ENCODE measurements at places on chromosomes 5 and 9.

GRCh38 chr5:321230-321725, at the start of gene AHRR:
AHRR (plus strand) TSS chr5:321714; CDS start chr5:343903, 22,189 bp downstream.
- no peak for DNase-seq

GRCh38 chr9:72187121-72187695, 38.0 kb downstream of the GDA start:
- no peak for DNase-seq

- no peak for DNase-seq
Observed at GRCh38 chr5:157085930-157086329, 22.9 kb downstream of the HAVCR2 start.

DNA sequence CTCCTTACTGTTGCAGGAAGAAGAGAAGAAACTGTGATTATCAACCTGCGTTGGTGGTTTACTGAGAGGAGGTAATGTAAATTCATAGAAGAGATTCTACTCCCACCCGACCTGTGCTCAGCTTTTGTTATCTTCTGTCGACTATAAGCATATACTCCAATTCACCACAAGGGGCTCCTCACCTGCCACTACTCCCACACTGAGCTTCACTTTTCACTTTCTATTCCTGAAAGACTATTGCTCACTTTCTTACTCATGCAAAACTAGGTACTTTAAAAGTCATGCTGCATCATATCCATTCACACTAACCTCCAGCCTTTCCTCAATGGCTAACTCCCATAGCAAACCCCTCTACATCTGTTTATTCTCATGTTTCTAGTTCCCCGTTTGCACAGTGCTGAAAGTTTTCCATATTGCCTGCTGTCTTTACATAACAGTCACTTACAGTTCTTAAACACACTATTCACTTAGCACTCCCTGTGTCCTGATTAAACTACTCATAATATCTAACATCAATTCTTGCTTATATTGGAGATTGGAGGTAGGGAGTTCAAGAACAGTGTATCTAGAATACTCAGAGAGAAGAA, 1062.6 kb downstream of the NR2F1-AS1 start:
- DNase-seq: no peak

DNA sequence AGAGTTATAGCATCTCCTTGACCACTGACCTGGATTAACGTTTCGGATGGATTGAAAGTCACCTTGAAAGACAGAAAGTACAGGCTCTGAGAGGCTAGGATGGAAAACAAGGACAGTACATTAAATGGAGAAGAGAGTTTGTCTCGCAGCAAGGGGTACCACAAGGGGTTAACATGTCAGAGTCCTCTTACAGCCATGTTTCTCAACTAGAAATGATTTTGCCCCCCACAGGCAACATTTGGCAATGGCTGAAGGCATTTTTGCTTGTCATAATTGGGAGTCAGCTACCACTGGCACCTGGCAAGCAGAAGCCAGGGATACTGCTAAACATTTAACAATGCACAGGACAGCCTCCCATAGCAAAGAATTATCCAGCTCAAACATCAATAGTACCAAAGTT, 90.8 kb upstream of the EQTN start:
- DNase-seq: no peak

DNA sequence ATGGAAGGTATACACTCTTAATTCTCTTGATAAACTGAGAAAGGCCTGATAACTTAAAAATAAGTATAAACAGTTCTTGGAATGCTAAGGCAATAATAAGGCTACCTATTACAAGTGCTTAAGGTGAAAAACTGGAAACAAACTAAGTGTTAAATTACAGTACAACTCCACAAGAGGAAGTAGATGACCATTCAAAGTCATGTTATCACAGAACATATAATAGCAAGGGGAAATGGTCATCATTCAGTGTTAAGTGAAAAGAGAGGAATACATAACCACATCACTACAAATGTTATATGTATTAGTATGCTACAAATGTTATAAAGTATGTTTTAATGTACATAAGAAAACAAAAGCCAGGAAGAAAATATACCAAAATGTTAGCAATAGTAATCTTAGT, 135.9 kb downstream of the CCDC192 start:
- no peak for DNase-seq

GRCh38 chr5:93746406-93747056, 5.1 kb upstream of the POU5F2 start:
- DNase-seq: no peak

- no peak for DNase-seq
Observed at GRCh38 chr5:169686137-169686536, 49.1 kb downstream of the DOCK2 start.

GRCh38 chr5:105767267-105767666, 1903.5 kb downstream of the EFNA5 start:
- peak; percentile 0 for DNase-seq

DNA sequence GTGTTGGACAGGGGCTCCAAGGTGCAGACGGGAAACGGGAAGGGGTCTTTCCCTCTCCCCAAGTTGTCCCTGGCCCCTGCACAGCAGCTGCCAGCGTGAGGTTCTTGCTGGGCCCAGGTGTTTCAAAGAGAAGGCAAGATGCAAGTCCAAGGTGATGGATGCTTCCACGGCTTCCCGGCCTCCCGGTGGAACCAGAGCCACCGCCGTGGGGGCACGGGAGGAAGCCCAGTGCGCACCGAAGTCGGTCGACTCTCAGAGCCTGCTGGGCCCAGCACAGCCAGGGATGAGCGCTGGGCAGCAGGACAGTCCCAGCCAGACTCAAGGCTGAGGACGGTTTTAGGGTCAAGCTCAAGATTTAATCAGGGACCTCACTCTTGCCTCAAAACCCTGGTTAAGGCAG, 25.2 kb upstream of the BARHL1 start:
- DNase-seq: no peak

- DNase-seq: peak; percentile 2
Observed at GRCh38 chr9:97237951-97238889, 69.2 kb upstream of the CCDC180 start.

DNA sequence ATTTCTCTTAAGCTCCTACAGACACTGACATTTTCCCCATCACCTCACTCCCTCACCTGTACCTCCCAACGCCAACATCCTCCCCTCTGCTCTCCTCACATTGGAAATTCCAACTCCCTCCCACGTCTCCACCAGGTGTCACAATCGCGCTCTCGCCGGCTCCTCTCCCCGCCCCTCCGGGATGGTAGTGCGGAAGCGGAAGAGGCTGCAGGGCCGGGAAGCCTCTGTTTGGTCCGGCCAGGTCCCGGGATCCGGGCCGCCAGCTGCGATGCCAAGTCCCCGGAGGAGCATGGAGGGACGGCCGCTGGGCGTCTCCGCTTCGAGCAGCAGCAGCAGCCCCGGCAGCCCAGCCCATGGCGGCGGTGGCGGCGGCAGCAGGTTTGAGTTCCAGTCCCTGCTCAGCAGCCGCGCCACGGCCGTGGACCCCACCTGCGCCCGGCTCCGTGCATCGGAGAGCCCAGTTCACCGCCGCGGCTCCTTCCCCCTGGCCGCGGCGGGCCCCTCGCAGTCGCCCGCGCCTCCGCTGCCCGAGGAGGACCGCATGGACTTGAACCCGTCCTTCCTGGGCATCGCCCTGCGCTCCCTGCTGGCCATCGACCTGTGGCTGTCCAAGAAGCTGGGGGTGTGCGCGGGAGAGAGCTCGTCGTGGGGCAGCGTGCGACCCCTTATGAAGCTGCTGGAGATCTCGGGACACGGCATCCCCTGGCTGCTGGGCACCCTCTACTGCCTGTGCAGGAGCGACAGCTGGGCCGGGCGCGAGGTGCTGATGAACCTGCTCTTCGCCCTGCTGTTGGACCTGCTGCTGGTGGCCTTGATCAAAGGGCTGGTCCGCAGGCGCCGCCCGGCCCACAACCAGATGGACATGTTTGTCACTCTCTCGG, at the start of gene PLPP6:
Gene PLPP6 (plus strand): TSS at position 187 of the 881 bp plus-strand sequence. CDS start 82 bp downstream, at position 269.
- no peak for DNase-seq

DNA sequence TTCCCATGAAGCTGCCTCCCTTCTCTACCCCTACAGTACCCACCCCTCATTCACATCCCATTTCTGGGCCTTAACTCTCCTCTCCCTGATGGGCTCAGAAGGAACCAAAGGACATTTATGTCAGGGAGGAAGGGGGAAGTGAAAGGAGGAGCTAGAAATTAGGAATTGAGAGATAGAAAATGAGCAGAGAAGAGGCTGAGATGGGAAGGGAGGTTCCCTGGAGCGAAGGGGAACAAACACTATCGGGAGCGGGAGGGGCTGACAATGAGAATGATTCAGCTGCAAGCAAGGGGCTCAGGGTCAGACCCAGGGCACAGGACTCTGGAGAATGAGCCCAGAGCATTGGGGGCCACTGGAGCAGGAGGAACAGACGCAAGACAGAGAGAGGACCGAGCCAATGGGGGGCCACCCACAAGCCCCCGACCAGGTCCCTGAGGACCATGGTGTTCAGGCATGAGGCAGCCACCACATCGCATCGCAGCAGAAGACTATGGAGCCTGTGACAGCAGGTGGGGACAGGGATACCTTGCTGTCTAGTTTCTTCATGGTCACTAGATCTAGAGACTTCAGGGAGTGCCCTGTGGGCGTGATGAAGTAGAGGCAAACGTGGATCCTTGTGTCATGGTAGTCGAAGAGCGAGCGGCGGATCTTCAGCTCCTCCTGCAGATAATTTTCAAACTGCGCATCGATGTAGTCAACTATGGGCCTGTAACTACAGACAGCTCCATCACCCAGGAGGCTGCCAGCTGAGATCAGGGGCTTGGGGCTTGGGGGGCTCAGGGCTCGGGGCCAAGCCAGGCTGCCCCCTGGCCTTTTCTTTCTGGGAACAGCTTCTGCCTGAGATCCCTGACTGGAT, 13.6 kb downstream of the SEPTIN8 start:
- no peak for DNase-seq

- DNase-seq: no peak
Observed at GRCh38 chr5:76746677-76747076, 30.8 kb downstream of the F2R start.

GRCh38 chr9:68793605-68794343, 88.7 kb downstream of the PIP5K1B start:
- DNase-seq: no peak

GRCh38 chr5:51908215-51908614, 525.0 kb downstream of the ISL1 start:
- no peak for DNase-seq

- no peak for DNase-seq
Observed at GRCh38 chr9:87732756-87733155, 6.8 kb downstream of the CTSL start.

DNA sequence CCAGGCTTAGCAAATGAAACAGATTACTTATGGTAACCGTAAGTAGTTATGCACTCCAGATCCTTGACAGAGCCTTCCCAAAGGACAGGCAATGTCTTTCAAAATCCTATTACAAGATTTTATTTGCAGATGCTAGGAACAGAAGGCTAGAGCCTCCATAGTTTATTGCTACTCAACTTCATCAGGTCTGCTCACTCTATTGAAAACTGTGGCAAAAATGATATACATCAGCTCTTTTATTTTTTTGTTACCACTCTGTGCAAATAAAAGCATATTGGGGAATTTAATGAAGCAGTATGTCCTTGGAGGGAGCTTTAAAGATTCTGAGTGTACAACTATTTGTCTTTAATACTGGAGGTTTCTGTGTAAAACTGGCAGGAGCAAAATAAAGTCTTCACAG, 46.5 kb downstream of the SLC44A1 start:
- DNase-seq: no peak

GRCh38 chr5:73312146-73312871, 136.3 kb downstream of the FOXD1 start:
- no peak for DNase-seq

GRCh38 chr5:65152131-65152530, 329.6 kb downstream of the ADAMTS6 start:
- no peak for DNase-seq

GRCh38 chr5:119537704-119538103, 85.4 kb downstream of the HSD17B4 start:
- DNase-seq: peak; percentile 42

- no peak for DNase-seq
Observed at GRCh38 chr5:175513297-175513696, 34.9 kb downstream of the SFXN1 start.

DNA sequence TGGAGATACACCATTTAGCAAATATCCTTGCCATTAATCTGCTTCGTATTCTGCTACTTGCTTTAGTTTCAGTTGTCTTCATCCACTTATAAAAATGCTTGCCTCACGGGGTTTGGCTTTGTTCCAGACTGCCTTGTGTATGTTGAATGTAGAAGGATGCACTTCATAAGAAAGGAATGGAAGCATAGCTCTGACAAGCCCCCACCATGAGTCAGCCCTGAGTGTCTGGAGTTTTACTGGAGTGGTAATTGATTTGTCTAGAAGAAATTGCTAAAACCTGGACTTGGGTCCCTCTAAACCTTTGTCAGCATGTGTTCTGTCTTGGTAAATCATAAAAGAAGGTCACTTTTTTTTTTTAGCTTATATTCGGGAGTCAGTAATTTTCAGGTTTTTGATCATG, 4.6 kb downstream of the TEX48 start:
- DNase-seq: peak; percentile 94

DNA sequence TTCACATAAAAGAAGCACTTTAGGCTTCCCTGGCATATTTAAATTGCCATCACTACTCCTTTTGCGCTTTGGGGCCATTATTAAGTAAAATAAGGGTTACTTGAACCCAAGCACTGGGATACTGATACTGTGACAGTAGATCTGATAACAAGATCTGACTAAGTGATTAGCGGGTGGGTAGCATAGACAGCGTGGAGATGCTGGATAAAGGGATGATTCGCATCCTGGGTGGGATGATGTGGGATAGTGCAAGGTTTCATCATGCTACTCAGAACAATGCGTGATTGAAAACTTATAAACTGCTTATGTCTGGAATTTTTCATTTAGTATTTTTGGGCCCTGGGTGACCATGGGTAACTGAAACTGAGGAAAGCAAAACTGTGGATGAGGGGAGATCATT, 75.1 kb downstream of the PTTG1 start:
- DNase-seq: no peak

GRCh38 chr5:89930591-89931392, 478.8 kb downstream of the CETN3 start:
- DNase-seq: peak; percentile 70

GRCh38 chr5:122727112-122727541, 47.8 kb upstream of the SNX2 start:
- peak; percentile 67 for DNase-seq

GRCh38 chr5:40834391-40834848, 602 bp downstream of the RPL37 start:
- no peak for DNase-seq

DNA sequence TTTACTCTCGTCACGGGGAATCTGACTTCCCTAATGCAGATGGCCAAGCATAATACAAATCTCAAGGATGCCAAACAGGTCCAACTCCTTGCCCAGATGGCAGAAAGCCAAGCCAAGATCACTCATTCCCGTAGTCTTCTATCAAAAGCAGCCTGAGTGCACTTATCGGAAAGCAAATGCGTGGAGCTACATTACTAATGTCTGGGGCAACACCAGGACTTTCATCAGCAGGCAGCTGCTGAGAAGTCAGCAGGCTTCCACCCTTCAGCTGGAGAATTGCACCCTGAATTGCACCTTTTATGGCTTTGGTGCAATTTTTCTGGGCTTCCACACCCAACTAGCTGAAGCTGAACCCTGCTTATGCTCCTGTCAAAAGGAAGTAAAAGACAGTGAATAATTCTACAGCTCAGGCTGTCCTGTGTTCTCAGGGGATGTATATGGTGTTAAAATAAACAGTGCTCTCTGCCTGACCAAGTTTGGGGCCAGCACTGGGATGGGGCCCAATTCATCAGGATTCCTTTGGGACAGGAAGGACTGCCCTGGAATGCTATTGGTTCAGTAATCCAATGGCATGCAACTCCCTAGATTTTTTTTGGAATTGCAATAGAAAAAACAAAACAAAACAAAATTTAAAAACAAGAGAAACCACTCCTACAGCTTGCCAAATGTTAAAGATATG, 92.6 kb downstream of the DPYSL3 start:
- no peak for DNase-seq

GRCh38 chr5:72472031-72472430, 35.2 kb downstream of the ZNF366 start:
- no peak for DNase-seq
